ENCODE measurements at places on chromosomes 3 and 15.

DNA sequence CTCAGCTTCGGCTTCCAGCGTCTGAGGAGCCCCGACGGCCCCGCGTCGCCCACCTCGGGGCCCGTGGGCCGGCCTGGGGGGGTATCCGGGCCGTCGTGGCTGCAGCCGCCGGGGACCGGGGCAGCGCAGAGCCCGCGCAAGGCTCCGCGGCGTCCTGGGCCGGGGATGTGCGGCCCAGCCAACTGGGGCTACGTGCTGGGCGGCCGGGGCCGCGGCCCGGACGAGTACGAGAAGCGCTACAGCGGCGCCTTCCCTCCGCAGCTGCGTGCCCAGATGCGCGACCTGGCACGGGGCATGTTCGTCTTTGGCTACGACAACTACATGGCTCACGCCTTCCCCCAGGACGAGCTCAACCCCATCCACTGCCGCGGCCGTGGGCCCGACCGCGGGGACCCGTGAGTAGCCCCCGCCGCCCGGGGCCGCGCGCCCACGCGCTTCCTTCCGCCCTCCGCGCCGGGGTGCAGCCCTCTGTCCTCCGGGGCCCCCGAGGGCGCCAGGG, 462 bp downstream of the EDEM1 start:
- DNase-seq, result peak; percentile 49

DNA sequence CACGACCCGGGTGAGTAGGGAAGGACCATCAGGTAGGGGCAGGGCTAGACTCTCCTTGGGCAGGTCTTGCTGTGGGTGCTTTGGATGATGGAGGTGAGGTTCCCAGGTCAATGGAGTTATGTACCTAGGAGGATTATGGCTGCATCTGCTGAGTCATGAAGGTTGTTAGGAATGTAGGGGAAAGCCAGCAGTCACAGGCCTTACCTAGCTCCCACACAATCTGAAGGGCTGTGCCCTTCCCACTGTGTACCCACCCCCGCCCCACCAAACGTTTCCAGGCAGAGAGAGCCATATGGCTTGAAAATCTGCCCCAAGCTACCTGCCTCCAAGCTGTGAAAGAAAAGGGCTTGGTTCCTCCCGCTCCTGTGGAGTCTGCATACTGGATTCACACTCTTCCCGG, 573.4 kb upstream of the DPPA4 start:
- DNase-seq, result no peak

DNA sequence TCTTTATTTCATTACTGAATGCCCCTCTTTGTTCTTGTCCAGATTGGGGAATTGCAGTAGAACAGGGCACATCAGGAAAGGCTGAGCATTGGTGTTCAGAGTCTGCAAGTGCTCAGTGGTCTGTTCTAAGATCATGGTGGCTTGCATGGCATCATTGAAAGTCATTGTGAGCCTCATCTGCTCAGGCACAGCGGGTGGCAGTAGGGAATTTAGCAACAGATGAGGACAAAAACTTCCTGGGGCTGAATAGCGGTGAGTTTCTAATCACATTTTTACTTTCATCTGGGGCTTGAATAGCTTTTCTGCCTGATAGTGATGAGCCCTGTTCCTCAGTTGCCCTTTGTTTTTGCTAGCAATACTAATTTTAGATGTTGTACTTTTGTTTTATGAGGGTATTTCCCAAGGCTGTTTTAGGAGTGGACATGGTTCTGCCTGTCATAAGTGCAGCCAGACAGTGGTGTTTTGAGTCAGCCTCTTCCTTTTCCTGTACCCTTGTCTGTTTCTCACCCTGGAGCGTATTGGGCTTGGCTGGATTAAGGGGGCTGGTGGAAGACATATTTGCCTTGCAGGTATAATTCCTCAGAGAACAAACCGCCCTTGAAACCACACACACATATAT, 127.2 kb upstream of the IL12A start:
- DNase-seq, result no peak

GRCh38 chr3:70916375-70917055, 604.1 kb upstream of the MDFIC2 start:
- DNase-seq, result no peak

- DNase-seq, result no peak
Observed at GRCh38 chr3:120795959-120796358, 53.4 kb downstream of the GTF2E1 start.

GRCh38 chr3:143731320-143731719, 116.9 kb downstream of the SLC9A9 start:
- DNase-seq, result no peak

GRCh38 chr3:99999536-99999935, 114.8 kb downstream of the FILIP1L start:
- DNase-seq, result no peak

DNA sequence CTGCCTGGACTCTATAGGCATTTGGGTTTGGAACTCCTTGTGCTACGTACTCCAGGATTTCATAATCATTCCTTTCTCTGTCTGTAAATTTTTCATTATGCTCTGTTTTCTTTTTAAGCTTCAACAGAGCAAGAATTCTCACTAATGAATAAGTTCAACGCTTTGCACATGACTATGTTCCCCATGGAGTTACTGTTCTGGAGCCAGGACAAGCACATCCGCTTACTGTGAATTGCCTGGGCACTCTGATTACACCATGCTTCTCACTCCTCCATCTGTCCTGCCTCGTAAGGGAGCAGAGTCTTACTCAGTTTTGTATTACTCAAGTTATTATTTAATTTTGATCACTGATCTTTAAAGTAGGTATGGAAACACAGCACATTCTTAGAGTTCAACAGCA, 472.7 kb downstream of the RAP2B start:
- no peak for DNase-seq

- no peak for DNase-seq
Observed at GRCh38 chr3:188207941-188208515, 54.1 kb downstream of the LPP start.

- DNase-seq, result no peak
Observed at GRCh38 chr15:44676676-44677075, 13.2 kb upstream of the SPG11 start.

- no peak for DNase-seq
Observed at GRCh38 chr3:169558371-169558770, 105.1 kb downstream of the MECOM start.

GRCh38 chr3:132183811-132184210, 133.4 kb upstream of the ACP3 start:
- DNase-seq, result no peak
